ENCODE measurements at places on chromosomes 11 and 22. TPM values are rescaled to one million over a fixed set of nuclear protein-coding genes. Genes with fewer than 3 reads are reported as not detected.

DNA sequence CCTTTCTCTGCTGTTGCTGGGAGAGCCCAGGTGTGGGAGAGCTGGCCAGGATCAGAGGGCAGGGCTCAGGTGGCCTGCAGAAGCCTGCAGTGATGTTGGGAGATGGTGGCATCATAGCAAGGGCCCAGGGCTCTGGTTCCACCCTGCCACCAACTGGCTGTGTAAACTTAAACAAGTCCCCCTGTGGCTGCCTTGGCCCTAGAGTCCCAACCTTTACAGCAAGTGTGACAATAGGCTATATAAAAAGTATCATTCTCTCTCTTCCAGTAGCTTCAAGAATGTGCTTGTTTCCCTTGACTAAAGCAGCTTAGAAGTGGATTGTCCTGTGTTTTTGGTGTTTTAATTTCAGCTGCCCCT lies 201.8 kb upstream of the E2F8 start:
- no peaks in the 10 kb centered on the region for H3K36me3 ChIP-seq
- no peaks in the 10 kb centered on the region for H3K27me3 ChIP-seq
- DNase-seq: no peak
- no peak overlapping the region for H3K4me3 ChIP-seq
- H3K4me1 ChIP-seq: peaks cover 4% of the 10 kb centered on the region

DNA sequence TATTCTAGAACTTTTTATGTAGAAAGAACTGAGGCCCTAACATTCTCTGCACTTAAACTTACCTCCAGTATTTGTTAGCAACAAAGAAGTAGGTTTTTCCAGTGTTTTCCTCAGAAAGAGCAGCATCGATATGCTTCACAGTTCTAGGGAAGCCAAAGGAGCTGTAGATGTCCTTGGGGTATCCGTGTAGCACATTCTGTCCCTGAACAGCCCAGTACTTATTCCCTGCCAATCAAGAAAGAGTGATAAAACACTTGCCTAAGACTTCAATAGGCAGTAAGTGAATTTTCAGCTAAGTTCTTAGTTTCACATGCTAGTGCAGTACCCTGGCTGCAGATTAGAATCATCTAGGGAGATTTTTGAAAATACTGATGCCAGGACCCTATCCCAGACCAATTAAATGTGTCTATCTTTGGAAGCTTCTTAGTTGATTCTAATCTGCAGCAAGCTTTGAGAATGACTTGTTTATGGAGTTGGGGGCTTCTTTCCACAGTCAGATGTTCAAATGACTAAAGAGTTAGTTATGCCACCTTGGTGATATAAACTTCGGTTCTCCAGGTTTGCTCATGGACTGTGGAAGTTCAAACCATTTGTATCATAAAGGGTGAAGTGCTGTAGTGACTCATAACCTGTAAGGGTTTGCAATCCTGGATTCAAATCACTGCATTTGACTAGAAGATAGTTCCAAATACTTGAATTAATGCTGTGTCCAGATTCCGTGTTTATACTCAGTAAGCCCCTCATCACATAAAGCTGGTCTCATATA lies 6.5 kb downstream of the MMP1 start:
- DNase-seq: no peak
- no peaks in the 10 kb centered on the region for H3K4me1 ChIP-seq
- no peaks in the 10 kb centered on the region for H3K27me3 ChIP-seq
- H3K36me3 ChIP-seq: no peaks in the 10 kb centered on the region
- H3K4me3 ChIP-seq: no peak overlapping the region

DNA sequence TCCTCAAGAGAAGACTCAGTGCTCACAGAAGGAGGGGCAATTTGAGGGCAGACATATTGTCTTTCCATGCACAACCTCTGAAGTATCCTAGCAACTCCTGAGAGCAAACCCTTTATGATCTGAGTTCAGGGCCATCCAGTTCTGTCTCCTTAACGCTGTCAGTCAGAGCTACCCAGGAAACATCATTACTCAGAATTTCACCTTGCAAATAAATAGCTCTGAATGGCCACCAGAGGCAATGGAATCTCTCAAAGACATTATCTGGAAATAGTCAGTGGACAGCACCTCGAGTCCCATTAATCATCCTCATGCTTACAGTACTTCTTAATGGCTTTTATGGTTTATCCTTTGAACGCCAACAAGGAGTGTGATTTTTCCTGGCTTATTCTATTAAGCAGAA lies 656.1 kb downstream of the OPCML start:
- no peak overlapping the region for H3K27ac ChIP-seq
- H3K27me3 ChIP-seq: no peaks in the 10 kb centered on the region
- DNase-seq: no peak
- H3K36me3 ChIP-seq: no peaks in the 10 kb centered on the region

DNA sequence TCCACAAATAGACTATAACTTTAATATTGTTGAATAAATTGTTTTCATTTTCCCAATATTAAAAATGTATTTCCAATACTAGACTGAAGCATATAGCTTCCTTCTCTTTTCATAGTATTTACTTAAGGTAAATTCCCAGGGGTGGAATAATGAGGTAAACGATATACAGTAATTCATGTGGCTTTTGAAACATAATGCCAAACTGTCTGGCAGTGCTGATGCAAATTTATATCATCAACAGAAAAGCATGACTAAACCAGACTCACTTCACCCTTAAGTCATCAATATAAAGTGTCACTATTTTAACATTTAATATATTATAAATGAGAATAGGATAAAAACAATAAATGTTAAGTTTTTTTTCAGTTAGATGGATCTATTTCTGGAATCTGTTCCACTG lies 13.6 kb downstream of the C2CD3 start:
- DNase-seq: no peak
- H3K4me1 ChIP-seq: 0 out of 2 replicates have a peak, but pooled peaks cover 5% of the 10 kb centered on the region
- H3K36me3 ChIP-seq: no peaks in the 10 kb centered on the region
- no peaks in the 10 kb centered on the region for H3K27me3 ChIP-seq
- no peak overlapping the region for H3K27ac ChIP-seq

- H3K4me1 ChIP-seq: peaks cover 11% of the 10 kb centered on the region
- H3K4me3 ChIP-seq: no peak overlapping the region
- H3K27me3 ChIP-seq: no peaks in the 10 kb centered on the region
- no peaks in the 10 kb centered on the region for H3K36me3 ChIP-seq
- DNase-seq: no peak
Measured at GRCh38 chr11:35917676-35918075, 26.2 kb upstream of the LDLRAD3 start.

Gene CASP12
- not detected for total RNA-seq

- peaks cover 10% of the 10 kb centered on the region for H3K4me1 ChIP-seq
- no peak for DNase-seq
- H3K27me3 ChIP-seq: no peaks in the 10 kb centered on the region
- H3K4me3 ChIP-seq: no peak overlapping the region
- H3K36me3 ChIP-seq: no peaks in the 10 kb centered on the region
- no peak overlapping the region for H3K27ac ChIP-seq
Measured at GRCh38 chr22:27632451-27633295, 168.9 kb downstream of the MN1 start.

Gene PPARA
- total RNA-seq: 4.9 TPM
